NCI-H446 treated with DMSO at 0.1 percent for 48 hours (cell line): ENCODE measurements at places on chromosomes 3 and 15.

GRCh38 chr15:77548589-77549557 is 83.8 kb downstream of the LINGO1 start:
- no peak for DNase-seq

- DNase-seq: no peak
Observed at GRCh38 chr3:47296562-47297302, 14.0 kb downstream of the KLHL18 start.

GRCh38 chr3:197503652-197504051 is 52.1 kb downstream of the BDH1 start:
- no peak for DNase-seq

DNA sequence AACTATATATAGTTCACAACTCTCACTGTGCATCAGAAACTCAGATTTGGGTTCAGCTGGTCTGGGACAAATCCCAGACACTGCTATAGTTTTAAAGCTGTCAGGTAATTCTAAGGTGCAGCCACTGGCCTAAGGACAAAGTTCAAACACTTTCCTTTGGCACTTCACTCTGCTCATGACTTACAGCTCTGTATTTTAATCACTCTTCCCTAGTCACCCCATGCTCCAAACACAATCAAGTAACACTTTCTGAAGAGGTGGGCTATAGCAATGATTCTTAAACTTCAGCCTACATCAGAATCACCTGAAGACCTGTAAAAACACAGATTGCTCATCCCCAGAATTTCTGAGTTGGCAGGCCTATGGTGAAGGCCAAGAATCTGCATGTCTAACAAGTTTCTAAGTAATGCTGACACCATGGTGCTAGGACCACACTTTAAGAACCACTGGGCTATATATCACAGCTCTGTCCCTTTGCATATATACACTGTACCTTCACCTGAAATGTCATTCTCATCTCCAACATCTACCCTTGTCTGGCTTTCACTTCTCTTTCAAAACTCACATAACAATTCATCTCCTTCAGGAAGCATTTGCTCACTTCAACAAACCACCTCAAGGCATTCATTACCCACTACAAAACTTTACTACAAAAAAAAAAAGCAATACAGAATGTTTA is 21.4 kb downstream of the STAG1 start:
- no peak for DNase-seq

- no peak for DNase-seq
Observed at GRCh38 chr3:68483041-68483440, 449.3 kb downstream of the TAFA4 start.
